NCI-H1417 treated with DMSO at 0.1 percent for 48 hours (cell line): ENCODE measurements at places on chromosomes 6 and 20.

DNA sequence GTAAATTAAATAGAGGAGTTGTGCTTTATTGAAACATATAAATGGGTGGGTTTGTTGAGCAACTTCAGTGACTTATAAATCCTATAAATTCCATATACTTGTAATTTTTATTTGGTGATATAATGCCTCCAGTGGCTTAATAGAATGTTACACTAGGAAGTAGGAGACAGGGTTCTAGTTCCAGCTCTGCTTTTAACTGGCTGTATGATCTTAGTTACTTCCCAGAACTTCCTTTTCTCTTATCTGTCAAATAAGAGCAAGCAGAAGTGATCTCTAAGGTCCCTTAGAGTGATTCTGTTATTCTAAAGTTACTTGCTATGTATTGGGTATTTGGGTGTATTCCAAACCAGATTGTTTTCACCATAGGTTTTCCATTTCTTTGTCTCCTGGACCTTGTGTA lies 10.2 kb downstream of the ZSCAN23 start:
- no peak for DNase-seq

GRCh38 chr20:24450624-24451376 lies 18.6 kb upstream of the SYNDIG1 start:
- no peak for DNase-seq

GRCh38 chr6:24072038-24072746 lies 53.8 kb upstream of the NRSN1 start:
- no peak for DNase-seq

DNA sequence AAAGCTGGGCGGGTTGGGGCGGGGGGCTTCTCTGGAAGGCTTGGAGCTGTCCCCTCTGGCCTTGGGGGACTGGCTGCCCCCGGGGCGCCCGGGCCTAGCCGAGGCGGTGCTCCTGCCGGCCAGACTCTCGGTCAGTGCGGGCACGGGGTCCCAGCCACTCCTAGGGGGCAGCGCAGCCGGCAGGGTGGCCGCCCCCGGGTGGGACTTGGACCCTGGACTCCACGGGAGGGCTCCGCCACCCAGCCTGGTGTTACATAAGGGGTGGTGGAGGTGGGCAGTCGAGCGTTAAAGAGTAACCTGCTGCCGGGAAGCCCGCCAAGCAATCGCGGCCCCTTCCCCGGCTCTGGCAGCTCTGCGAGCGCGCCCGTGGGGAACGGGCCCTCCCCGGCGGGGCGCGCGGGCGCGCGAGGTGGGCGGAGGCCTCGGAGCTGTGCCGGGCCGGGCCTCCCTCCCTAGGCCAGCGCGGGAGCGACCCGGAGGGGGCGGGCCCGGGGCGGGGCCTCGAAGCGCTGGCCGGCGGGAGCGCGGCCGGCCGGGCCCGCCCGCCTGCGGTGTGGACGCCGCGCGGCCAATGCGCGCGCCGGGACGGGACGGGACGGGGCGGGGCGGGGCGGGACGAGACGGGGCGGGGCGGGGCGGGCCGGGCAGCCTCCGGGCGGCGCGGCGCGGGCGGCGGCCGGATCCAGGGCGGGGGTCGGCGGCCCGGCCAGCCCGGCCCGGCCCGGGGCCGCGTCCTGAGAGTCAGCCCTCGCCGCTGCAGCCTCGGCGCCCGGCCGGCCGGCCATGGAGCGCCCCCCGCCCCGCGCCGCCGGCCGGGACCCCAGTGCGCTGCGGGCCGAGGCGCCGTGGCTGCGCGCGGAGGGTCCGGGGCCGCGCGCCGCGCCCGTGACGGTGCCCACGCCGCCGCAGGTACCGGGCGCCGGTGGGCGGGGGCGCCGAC lies at the start of gene SLC2A4RG:
Gene SLC2A4RG (plus strand): TSS at position 647 of the 940 bp plus-strand sequence. CDS start 137 bp downstream, at position 784.
- DNase-seq: no peak
